ENCODE measurements at places on chromosomes 3 and 15. TPM values are rescaled to one million over a fixed set of nuclear protein-coding genes. Genes with fewer than 3 reads are reported as not detected.

GRCh38 chr15:65081758-65082157 is 5.2 kb downstream of the KBTBD13 start:
- no peak for DNase-seq

GRCh38 chr3:182735672-182736071 is 57.6 kb upstream of the ATP11B start:
- DNase-seq = no peak

DNA sequence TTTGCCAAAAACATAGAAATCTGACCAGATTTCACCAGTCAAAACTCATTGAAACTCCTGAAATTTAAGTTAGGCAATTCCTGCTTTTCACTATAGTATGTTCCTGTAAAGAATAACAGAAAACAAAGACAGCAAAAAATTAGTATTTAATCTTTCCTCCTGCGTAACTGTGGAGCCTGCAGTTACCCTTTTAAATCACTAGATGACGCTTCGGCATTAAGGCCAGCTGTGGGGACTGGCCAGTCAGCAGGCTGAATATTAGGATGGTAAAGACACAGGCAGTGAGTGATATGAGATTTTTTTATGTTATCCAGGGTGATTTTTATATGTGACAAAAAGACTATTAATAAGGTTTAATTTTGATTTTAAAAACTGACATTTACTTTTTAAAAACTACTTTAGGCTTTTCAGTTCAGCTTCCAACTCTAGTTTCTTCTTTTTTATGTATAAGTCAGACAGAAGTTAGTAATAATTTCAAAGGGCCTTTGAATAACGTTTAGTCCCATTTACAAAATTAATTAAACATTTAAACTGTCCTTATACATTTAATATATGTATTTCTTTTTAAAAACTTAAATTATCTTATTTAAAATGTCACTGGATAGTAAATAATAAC is 165.1 kb downstream of the PPM1L start:
- DNase-seq = no peak

GRCh38 chr3:127614928-127615589 is 13.9 kb upstream of the PODXL2 start:
- DNase-seq = no peak

DNA sequence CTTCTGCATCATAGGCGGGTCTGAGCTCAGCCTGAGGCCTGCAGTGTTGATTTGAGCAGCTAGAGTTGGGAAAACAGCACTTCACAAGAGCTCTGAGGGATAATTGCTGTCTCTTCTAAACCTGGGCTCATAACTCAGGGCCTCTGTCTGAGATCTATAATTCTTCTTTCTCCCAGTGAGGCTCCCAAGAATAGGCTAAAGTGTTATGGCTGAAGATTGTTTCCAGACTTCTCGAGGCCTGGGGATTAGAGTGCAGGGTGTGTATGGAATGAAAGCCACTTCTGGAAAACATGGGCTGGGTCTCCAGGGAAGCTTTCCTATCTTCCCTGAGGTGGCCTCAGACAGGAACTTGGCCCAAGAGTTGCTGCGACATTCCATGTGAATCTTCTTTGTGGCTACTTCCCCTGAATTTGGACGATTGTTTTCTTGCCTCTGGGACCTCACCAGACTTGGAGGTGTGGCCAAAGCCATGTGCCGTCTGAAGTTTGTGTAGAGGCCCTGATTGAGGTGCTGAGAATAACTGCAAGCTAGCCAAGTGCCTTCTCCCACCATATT is 26.5 kb downstream of the MTMR14 start:
- no peak for DNase-seq

- no peak for DNase-seq
Measured at GRCh38 chr15:99441444-99441800, 124.4 kb upstream of the MEF2A start.

GRCh38 chr15:41564960-41565502 is 6.0 kb downstream of the TYRO3 start:
- no peak for DNase-seq

- no peak for DNase-seq
Measured at GRCh38 chr3:62675492-62675891, 199.7 kb downstream of the CADPS start.

- DNase-seq = no peak
Measured at GRCh38 chr3:13546667-13547171, 2.2 kb upstream of the FBLN2 start.

- DNase-seq = no peak
Measured at GRCh38 chr3:117932441-117932840, 1102.2 kb downstream of the IGSF11 start.

GRCh38 chr3:154981664-154982063 is 98.5 kb upstream of the MME start:
- no peak for DNase-seq

DNA sequence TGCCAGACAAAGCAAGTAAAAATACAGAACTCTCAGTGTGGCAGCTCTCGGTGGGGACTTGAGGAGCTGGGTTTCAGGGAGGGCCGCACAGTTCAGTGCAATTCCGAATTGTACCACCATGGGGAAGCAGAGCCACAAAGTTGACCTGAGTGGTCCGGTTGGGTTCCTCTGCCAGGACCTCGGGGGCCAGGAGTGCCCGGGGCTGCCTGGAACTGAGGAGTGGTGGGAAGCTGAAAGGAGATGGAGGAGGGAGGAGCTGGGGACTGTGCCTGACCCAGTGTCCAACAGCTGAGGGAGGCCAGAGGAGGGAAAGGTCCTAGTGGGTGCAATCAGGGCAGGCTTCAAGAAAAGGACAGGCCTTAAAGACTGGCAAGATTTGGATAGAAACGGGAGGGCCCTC is 32.2 kb upstream of the TRH start:
- DNase-seq = peak; percentile 47

- DNase-seq = no peak
Measured at GRCh38 chr3:69290006-69290405, 95.9 kb downstream of the FRMD4B start.

DNA sequence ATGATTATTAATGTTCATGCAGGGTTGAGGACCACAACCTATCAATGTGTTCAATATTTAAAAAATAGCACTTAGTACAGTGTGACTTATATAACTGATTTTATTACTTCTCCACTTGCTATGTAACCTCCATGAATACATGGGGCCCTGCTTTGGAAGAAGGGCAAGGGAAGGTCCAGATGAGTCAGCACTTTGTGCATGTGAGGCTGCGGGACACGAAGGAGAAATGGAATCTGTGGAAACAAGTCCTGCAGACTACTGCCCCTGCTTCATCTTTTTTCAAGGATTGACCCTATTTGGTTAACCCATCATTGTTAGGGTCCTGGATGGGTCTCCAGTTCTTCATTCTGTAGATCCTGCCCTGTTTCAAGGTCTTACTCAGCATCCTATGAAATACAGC is 1.6 kb downstream of the NXPE3 start:
- no peak for DNase-seq

GRCh38 chr3:46371519-46372340 is 984 bp downstream of the CCR5 start:
- DNase-seq = no peak

GRCh38 chr15:62553911-62554563 is 389.0 kb upstream of the C2CD4B start:
- no peak for DNase-seq

- DNase-seq = no peak
Measured at GRCh38 chr3:110164632-110165369, 827.5 kb upstream of the DPPA4 start.

DNA sequence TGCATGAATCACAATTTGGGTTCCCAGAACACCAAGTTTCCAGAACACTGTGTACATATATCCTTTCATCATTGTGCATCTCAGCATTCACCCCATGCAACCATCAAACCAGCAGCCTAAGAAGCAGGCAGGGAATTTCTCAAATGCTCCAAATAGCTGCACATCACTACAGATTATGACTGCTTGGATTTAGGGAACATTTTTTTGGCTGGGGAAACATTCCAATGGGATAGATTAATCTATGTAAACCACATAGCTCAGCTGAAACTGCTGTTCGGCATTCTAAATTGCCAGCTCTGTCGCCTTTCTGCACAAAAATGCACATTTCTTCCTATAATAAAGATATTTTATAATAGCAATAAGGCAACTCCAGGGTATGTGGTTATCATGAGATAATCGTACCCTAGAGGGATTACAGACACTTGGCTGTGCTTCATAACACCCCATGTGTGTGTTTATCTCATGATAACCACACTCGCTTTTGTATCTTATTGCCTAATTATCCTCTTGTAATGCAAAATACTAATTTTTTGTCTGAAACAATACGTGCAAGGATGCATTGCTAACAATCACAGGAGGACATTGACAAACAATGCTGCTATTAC is 483.7 kb upstream of the DPH6 start:
- DNase-seq = no peak

- no peak for DNase-seq
Measured at GRCh38 chr3:182364723-182365650, 428.3 kb upstream of the ATP11B start.

GRCh38 chr3:33061782-33062181 is 35.2 kb downstream of the GLB1 start:
- no peak for DNase-seq

GRCh38 chr3:39086144-39086543 is 21.3 kb downstream of the GORASP1 start:
- DNase-seq = no peak

- DNase-seq = no peak
Measured at GRCh38 chr3:52218026-52218425, 7.4 kb downstream of the TLR9 start.

DNA sequence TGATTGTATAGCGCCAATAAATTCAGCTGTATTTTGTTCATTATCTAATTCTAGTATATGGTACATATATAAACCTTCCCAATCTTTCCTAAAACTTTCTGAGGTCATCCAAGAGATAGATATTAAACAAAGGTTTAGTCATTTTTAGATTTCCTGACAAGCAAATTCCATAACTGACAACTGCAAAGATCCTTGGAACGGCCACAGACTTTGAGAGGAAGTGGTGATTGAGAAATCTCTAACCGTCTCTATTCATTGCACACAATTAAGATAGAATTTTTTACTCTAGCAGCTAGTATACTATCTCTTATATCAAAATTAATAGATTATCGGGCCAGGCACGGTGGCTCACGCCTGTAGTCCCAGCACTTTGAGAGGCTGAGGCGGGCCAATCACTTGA is 4.7 kb downstream of the CSNK1G1 start:
- no peak for DNase-seq

DNA sequence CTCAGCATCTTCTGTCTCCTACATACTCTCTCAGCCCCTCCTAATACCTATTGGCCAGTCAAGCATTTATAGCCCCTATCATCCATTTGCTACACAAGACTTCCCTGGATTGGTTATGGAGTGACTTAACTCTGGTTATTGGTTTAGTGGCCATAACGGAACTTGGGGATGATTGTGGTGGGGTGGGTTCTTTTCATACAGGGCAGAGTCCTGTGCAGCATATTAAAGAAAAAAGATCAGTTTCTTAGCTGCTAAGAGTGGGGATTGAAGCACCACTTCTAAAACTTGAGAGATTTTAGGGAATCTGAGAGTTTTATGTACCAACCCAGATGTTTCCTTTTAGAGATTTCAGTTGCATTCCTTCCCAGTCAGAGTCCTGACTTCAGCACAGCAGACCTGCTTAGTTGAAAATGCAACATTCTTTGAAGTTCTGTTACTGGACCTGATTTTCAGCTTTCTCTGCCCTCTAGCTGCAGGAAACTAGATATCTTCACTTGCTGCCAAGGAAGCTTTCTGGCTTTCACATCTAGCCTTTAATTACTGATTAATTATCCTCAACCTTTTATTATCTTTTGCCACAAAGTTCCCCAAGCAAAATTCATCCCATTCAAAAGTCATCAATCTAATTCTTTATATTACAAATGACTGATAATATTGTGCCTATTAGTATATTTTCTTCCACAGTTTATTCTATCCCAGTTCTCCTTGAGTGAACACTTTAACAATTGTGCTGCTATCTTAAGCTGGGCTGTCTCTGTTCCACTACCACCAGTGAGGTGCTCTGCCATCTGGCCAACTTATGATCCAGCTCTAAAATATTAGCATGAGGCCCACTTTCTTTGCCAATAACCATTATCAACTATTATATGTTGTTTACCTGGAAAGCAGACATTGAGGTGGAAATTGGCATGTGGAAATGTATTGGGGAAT is 906.0 kb upstream of the ALCAM start:
- no peak for DNase-seq

GRCh38 chr3:106611116-106611515 is 742.3 kb upstream of the CBLB start:
- no peak for DNase-seq

GRCh38 chr3:17982211-17982880 is 239.9 kb upstream of the TBC1D5 start:
- DNase-seq = no peak

- peak; percentile 38 for DNase-seq
Measured at GRCh38 chr3:13419505-13420044, 547 bp downstream of the NUP210 start.

DNA sequence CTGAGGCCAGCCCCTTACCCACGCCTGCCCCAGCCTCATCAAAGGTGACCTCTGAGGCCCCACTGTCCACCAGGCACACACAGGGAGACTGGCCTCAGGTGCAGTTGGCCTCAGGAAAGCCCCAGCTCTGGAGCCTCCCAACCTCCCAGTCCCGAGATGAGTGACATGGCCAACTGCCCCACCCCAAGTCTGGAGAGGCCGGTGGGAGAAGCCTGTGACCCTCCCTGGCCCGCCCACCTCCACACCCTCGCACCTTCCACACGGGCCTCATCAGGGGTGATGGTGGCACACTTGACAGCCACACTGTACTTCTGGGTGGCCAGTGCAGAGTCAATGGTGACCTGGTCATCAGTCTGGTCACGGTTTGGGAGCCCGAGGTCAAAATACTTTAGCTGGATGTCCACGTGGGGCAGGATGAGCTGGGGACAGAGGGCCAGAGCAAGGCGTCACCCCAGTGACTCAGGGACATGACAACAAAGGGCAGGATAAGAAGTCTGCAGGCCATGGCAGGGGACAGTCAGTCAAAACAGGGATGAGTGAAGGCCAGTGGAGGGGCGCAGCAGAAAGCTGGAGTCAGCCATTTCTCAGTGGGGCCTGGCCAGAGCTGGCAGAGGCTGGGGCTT is 11.9 kb downstream of the IDH2 start:
- DNase-seq = no peak

GRCh38 chr3:197753263-197753662 is 3.6 kb downstream of the FYTTD1 start:
- no peak for DNase-seq

DNA sequence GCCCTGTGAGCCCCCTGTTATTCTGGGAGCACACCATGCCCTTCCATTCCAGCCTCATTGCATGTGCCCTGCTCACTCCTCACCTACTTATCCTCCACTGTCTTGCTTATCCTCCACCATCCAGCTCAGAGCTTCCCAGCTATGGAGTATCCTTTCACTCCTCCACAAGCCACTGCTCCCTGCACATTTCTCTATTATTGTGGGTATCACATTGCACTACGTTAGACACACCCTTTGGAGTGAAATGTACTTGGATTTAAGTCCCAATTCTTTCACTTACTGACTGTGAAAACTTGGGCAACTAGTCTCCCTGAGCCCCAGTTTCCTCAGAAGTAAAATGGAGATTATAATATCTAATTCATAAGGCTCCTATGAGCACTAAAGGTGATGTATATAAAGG is 4.3 kb downstream of the MASP1 start:
- DNase-seq = no peak

GRCh38 chr15:54576298-54576935 is 598.2 kb downstream of the UNC13C start:
- DNase-seq = no peak

Gene ENTPD3
- 1.2 TPM for polyA plus RNA-seq

Gene NR1I2
- 0.21 TPM for polyA plus RNA-seq

Gene MAP1A
- 3.6 TPM for polyA plus RNA-seq

Gene PRTG
- 0.16 TPM for polyA plus RNA-seq

Gene IQSEC1
- polyA plus RNA-seq = 21.9 TPM

Gene ZFYVE19
- polyA plus RNA-seq = 43.5 TPM

Gene C3orf80
- polyA plus RNA-seq = 0.21 TPM

Gene TMEM158
- polyA plus RNA-seq = 1.9 TPM

Gene ARHGAP31
- polyA plus RNA-seq = 3.5 TPM

Gene GCNT3
- 2.4 TPM for polyA plus RNA-seq

Gene PLXNA1
- polyA plus RNA-seq = 9.6 TPM

Gene POTEB3
- polyA plus RNA-seq = 0.02 TPM

Gene ARL14
- polyA plus RNA-seq = 4.8 TPM

Measured in thymus (tissue), 14 donors.